ENCODE measurements at places on chromosomes 2 and 18.

DNA sequence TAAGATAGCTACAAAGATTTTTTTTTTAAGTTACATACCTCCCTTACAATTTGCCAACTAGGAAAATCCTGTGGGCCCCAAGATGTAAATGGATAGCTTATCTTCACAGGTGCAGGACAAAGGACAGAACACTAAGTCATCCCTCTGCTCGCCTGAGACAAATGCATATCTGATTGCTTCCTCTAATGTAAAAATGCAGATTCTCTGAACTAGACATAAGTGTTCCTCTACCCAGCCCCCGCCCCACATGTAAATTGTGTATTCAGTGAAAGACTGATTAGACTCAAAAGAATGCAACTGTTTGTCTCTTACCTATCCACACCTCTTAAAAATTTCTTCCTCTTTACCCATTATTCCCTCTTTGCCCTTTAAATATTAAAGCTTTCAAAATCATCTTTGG lies 96.5 kb downstream of the CYP26B1 start:
- DNase-seq, result no peak

DNA sequence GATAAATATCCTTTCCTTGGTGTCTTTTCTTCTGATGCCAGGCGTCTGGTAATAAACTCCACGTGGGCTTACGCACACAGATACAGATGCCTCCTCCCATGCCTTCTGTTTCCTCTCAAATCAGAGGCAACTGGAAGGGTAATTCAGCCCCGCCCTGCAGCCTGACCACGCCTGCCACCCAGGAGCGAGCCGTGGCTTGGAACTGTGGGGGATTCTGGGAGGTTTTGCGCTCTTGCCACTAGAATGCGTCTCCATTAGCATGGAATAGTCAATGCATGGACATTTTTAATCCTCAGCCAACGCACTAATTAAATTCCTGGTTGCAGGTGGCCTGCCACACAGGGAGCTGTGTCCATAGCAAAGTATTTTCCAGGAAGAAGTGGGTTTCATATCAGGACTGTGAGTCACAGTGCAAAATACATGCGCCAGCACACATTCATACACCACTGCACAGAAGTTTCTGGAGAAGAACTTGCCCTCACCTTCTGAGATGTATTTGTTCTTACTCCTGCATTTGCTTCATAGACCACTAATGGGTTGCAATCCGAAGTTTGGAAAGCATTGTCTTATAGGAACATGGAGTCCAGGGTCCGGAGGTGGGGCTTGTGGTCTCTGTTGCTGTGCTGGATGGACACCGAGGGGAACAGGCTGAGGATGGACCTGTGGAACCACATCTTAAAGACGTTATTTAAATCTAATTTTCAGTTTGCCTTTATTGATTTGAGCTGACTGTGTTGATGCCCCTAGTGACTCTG lies 151.4 kb downstream of the LDLRAD4 start:
- DNase-seq, result no peak

GRCh38 chr2:136386046-136386445 lies 268.1 kb upstream of the CXCR4 start:
- no peak for DNase-seq

- no peak for DNase-seq
These were observed 270.8 kb downstream of the HDAC4 start for GRCh38 chr2:239130041-239130440.

DNA sequence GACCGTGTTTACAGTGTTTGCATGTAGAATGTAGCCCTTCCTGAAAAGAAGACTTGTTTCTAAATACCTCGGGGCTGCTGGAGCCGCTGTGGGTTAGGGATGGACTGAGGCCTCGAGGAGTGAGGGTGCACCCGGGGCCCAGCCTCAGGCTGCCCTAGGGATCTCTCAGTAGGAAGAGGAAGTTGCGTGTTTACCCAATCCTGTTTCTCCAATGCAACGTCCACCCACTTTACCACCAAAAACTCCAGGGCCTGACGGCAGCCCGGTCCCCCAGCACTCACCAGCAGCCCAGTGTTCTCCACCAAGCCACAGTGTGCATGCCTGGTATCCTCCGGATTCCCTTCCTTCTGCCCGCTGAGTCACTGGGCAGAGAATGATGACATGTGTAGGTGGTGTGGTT lies 255.8 kb downstream of the GLI2 start:
- DNase-seq, result no peak

GRCh38 chr2:234949762-234950434 lies 1.9 kb upstream of the SH3BP4 start:
- DNase-seq, result no peak

DNA sequence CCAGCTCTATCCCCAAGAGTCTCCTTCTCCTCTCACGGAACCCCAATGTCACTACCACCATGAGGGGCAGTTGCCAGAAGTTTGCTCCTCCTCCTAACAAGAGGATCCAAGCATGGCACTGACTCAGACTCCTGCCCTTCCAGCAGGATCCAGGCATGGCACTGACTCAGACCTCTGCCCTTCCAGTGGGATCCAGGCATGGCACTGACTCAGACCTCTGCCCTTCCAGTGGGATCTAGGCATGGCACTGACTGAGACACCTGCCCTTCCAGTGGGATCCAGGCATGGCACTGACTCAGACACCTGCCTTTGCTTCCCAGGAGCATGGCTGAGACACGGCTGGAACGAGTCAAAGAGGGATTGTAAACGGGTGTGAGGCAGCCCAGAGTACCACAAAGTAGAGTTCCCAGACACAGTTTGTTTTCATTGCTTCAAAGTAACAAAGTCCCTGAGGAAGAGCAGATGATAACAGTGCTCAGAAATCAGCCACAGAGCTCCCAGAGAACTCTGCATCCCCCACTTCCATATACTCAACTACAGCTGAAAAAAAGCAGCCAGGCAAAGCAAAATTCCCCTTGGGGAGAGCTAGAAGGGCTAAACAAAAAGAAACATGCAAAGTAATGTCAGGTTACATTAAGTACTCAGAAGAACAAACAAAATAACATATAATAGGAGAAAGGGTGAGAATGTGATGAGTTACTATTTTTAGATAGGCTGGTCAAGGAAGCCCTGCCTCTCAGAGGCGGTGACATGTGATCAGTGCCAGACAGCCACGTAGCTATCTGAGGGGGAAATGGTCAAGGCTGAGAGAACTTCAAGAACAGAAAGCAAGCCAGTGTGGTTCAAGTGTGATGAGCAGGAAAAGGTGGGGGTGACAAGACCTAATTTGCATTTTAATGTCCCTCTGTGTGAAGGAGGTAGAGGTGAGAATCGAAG lies 3.0 kb downstream of the BUB1 start:
- peak; percentile 34 for DNase-seq

DNA sequence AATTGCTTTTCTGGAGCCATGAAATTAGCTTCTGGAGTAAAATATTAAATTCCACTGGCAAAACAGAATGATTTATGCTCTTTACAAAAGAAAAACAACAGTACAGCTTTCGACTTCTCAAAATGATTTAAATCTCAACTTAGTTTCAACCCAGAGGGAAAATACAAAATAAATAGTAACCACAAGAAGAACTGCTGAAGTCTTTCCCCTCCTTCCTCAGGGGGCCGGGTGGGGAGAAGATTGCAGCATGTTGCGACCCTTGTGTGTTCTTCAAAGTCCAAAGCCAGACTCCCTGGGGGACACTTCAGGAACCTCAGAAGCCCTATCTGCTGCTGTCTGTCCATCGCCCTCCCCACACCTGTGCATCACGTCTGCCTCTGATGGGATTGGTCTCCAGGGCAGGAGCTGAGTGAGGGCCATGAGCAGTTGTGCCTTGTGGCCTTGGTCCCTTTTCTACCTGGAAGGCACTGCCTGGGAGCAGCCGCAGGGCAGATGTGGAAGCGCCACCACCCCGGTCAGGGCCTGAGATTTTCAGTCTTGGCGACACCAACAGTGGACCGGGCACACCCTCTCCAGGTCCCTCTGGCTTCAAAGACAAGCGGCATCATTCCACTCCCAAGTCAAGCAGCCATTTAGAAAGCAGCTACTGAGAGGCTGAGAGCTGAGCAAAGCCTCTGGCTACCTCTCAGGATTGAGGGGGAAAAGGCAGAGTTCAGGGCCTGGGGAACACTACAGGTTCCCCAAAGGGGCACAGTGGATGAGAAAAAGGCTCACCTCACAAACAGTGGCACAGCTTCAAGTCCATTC lies 210.1 kb upstream of the RAB6C start:
- DNase-seq, result no peak

DNA sequence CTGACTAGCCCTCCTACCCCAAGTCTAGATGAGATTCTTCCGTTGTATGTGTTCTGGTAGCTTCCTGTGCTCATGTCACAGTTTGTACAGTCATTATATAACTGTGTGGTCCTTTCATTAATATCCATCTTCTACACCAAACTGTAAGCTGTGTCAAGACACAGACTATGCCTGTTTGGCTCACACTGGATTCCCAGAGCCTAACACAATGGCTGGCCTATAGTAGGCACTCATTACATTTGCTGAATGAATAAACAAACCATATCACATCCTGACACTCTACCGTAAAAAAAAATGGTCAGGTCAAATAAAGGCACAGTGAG lies 72.6 kb downstream of the ANKRD44 start:
- no peak for DNase-seq

GRCh38 chr2:172928756-172929155 lies 146.9 kb upstream of the MAP3K20 start:
- DNase-seq, result no peak

- no peak for DNase-seq
These were observed 1224.4 kb upstream of the LRRTM1 start for GRCh38 chr2:81528852-81529480.

Measured in glomerular endothelial cell (primary cell).